ENCODE measurements at places on chromosomes 3 and 15.
A peak's percentile ranks its signal among the peaks of the same experiment; 100 is the strongest.

- DNase-seq = no peak
Measured at GRCh38 chr3:82081351-82081750, 319.9 kb upstream of the GBE1 start.

DNA sequence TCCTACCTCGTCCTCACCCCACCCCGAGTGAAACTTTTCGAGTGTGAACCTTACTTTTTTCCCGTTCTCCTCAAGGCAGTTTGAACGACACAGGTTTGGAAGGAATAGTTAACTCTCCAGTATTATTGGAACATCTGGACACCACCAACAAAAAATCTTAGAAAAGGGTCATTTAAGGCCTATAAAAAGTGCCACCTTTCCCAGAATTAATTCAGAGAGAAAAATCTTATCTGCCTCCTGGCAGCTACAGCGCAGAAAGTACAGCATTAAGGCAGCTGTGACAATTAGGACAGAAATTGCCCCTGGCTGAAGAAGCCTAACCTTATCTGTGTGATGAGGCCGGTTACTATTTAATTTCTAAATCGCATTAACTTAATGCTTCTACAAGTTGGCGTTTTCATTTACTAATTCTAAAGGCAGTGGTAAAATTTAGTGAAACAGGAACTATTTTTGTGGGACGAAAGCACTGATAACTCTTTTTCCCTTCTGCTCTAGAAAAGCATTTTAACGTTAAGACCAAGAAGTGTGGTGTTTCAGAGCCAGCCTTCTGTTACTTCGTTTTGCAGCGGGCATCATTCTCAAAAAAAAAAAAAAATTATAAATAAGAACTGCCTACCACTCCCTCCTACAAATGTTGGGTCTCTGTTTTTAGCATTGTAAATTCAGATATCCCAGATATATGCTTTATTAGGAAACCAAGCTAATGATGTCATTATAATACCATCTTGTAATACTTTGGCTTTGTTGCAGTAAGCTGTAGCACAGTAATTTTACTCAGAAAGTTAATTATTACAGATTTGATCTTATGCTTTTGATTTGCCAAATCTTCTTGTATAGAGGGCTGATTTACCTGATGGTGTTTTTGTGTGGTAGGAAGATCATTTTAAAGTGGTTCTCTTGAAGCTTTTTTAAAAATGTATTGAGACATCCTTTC lies 1.4 kb downstream of the ATP11B start:
- DNase-seq = peak; percentile 18

DNA sequence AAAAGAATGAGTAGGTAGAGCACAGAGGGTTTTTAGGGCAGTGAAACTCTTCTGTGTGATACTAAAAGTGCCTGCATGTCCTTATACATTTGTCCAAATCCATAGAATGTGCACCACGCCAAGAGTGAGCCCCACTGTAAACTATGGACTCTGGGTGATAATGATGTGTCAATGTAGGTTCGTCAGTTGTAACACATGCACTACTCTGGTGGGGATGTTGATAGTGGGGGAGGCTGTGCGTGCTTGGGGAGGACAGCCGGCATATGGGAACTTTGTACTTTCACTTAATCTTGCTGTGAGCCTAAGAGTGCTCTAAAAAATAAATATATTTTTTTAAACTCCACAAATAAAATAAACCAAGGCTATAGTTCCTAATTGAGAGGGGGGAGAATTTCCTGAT lies 319.2 kb downstream of the SHQ1 start:
- DNase-seq = no peak

DNA sequence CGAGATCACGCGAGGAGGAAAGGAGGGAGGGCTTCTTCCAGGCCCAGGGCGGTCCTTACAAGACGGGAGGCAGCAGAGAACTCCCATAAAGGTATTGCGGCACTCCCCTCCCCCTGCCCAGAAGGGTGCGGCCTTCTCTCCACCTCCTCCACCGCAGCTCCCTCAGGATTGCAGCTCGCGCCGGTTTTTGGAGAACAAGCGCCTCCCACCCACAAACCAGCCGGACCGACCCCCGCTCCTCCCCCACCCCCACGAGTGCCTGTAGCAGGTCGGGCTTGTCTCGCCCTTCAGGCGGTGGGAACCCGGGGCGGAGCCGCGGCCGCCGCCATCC lies 1.1 kb upstream of the SETD5 start:
- DNase-seq = peak; percentile 96

DNA sequence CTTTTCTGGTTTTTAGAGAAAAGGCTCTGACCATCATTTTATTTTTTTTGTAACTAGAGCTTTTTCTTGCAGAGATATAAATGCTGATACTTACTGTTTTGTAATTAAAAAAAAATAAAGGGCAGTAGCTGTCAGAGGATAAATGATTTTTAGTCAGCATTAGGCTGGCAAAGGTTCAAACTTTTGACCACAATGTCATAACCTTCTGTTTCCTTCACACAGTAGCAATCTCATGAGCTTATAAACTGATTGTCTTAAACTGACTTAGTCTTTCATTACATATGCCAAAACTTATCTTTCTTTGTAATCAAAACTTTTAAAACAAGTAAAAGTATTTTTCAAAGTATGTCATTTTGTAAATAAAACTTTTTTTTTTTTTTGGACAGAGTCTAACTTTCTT lies 841.9 kb downstream of the OTOL1 start:
- DNase-seq = peak; percentile 4

- DNase-seq = no peak
Measured at GRCh38 chr3:61857297-61857696, 295.9 kb downstream of the PTPRG start.

GRCh38 chr3:7520059-7520458 lies 659.1 kb downstream of the GRM7 start:
- DNase-seq = no peak

GRCh38 chr3:31974471-31974870 lies 6.6 kb downstream of the OSBPL10 start:
- DNase-seq = no peak

DNA sequence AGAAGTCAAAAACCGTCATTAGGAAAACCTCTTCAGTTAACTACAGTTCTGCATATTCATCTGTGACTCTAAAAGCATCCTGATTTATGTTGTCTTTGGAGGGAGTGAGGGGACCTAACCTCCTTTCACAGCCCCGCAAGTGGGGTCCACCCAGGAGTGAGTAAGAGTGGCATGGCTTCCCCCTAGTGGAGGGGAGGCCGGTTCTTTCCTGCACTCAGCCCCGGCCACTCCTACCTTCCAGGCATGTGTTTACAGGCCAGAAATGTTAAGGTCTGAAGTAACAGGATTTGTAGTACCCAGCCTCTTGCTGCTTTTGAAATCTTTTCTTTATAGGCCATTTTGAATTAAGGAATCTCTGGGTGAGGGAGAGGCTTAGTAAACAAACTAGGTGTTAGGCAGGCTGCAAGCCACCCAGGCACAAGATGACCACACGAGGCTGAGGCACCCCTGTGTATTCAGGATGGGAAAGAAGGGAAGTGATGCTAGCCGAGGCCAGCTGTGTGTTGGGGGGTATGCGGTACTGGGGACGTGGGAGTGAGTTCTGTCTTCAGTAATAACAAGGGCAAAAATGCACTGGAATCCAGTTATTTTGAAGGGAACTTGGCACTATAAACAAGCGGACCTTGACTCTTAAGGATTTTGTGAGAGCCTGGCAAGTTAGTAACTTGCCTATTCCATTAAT lies 50.5 kb downstream of the CTDSPL start:
- peak; percentile 40 for DNase-seq

DNA sequence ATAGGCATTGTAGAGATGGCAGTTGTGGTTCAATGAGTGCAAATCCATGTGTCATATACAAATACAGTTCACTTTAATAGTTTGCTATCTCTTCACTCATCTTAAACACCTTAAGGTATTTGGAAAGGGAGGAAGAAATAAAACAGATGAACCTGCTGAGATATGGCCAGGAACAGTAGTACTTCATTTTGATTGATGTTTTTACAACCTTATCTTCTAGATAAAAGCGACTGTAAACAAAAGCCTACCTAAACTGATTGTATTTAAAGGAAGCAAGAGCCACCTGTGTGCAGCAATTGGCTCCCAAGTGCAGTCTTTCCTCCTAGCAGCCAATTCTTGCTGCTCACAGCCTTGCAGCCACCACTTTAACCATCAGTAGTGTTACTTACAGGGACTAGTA lies 217.7 kb downstream of the CDIN1 start:
- DNase-seq = no peak

GRCh38 chr3:194661946-194662345 lies 10.0 kb downstream of the LSG1 start:
- no peak for DNase-seq

GRCh38 chr15:68816158-68816557 lies 4.5 kb downstream of the ANP32A start:
- no peak for DNase-seq

DNA sequence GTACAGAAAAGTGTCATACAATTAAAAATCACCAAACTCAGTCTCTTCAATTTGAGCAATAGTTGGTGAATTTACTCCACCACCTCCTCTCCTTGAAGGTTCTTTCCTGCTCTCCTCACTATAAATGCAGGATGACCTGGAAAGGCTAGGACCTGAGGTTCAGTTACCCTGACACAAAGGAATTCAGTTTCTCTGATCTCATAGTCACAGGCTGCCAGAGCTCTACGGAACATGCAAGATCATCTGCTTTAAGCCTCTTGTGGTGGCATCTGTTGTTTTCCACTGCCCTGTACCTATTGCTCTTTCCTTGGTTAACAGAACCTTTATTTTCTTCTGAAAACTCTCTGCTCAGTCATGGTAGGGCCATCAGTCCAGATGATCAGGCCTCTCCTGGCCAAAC lies 4.9 kb upstream of the TP63 start:
- no peak for DNase-seq

- no peak for DNase-seq
Measured at GRCh38 chr3:5126586-5126985, 4.5 kb downstream of the ARL8B start.

DNA sequence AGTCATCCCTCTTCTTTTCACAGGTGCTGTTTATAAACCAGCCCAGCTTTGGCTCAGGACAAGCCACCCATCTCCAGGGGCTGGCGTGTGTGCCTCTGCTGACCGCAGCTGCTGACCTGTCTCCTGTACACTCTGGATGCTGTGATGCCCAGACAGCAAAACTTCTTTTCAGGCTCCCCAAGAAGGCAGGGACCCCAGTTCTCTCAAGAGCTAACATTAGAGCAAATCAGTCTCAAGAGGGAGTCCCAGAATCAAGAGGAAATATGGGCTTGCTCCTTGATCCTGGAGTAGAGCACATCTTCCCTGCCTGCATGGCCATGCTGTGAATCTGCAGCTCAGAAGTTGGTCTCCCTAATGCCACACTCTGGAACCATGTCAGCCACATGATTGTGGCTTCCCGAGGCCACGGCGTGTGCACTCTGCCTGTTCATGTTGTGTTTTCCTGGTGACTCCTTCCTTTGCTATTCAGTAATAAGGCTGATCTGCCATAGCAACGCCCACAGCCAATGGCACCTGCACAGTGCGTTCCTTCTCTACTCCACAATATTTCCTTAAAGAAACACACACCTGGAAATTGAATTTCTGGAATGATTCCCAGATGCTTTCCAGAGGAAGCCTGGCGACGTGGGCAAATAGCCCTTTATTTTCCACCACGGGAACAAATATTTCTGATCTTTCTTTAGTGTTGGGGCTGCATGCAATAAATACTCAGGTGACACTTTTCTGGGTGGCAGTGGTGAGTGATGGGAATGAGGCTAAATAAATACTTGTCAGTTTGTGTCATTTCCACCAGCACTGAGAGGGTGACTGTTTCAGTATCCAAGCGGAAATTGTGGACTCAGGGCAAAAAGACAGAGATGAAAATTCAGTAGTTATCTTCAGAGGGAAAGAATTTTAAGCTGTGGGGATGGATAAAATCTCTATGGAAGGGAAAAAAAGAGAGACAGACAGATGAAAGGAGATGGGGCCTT lies 21.9 kb upstream of the THSD4 start:
- no peak for DNase-seq

- no peak for DNase-seq
Measured at GRCh38 chr3:17969244-17969643, 226.8 kb upstream of the TBC1D5 start.

DNA sequence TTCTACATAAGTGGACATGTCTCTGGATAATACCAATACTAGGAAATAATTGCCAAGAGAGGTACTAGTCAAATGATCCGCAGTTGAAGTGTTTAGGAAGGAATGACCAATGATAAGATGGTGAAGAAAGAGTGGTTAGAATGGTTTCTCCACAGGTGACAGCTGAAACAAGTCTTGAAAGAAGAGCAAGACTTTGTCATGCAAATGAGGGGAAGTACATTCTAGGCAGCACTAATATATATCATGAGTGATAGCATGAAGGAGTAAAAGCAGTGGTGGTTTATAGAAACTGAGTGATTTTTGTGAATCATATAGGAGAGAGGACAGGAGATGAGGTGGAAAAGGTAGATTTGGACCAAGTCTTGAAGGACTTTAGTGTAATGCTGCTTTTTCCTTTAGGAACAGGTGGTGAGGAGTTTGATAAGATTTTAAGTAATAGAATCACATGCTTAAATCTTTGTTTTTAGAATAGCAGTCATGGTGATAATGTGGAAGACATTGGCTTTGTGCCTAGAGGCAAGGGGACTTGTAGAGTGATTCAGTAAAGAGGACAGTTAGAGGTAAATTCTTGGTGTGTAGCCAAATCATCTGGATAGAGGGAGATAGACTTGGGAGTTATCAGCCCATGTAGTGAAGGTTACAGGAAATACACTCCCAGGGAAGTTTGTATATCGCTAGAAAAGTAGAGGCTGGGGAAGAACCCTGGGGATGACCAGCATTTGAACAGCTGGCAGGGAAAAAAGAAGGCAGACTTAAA lies 31.9 kb downstream of the SLMAP start:
- DNase-seq = no peak

- DNase-seq = peak; percentile 79
Measured at GRCh38 chr3:197501879-197502620, 53.7 kb downstream of the BDH1 start.

DNA sequence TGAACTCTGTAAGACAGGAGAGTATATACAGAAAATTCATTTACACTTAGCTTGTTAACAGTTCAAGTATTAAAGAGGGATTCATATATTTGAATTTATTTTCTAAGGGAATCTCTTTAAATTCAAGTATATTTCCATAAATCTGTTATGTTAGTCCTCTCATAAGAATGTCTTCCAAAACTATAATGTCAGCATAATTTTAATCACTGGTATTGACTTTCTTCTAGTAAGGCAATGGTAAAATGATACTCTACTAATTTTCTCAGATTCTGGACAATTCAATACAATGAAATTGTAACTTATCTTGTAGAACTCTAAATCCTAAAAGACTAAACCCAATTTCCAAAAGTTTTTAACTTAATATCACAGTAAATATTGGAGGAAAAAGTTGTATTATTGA lies 66.3 kb upstream of the EPHA6 start:
- no peak for DNase-seq

GRCh38 chr15:64934023-64934422 lies 22.3 kb downstream of the ANKDD1A start:
- DNase-seq = no peak

DNA sequence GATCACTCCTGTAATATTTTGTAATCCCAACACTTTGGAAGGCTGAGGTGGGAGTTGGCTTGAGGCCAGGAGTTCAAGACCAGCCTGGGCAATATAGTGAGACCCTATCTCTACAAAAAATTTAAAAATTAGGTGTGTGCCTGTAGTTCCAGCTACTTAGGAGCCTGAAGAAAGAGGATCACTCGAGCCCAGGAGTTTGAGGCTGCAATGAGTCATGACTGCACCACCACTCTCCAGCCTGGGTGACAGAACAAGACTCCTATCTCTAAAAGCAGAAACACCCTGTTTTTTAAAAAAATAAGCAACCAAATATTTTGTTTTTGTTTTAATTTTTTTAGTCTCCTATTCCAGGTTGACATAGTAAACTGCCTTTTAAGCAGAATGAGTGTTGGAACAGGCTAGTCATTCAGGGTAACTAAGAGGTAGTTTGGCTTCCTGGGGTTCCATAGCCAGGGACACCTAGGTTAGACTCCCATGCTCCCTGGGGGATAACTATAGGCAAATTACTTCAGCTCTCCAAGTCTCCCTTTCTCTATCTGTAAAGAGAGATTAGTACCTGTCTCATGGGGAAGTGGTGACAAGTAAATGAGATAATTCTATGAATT lies 114.6 kb upstream of the C15orf61 start:
- DNase-seq = no peak

All from KBM-7 (cell line).